ENCODE measurements at places on chromosomes 4 and X. TPM values are rescaled to one million over a fixed set of nuclear protein-coding genes. Genes with fewer than 3 reads are reported as not detected.
A peak's percentile ranks its signal among the peaks of the same experiment; 100 is the strongest.

DNA sequence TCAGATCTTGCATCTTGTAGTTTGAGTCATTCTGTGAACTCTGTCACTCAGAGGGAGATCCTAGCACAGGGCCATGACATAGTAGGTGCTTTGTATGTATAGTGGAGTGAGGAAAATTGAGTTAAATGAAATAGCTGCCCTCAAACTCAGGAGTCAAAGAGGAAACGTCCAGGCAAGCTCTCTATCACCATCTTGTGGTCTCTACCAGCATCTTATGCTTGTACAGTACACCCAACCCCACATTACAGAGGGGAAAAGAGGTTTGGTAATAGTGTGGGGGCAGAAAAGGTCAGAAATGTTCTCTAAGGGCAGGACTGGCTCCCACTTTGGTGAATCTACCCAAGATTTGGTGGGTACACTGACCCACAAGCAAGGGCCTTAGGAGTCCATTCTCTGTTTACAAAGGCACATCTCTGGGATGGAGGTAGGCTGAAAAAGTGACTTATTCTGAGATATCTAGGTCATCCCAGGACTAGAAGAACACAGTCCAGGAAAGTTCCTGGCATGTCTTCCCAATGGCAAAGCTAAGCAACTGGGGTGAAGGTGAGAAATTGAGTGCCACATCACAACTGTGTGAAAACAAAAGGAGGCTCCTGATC, 131.8 kb downstream of the OR13H1 start:
- DNase-seq: no peak

- DNase-seq: no peak
Measured at GRCh38 chr4:27251771-27252170, 391.1 kb downstream of the STIM2 start.

DNA sequence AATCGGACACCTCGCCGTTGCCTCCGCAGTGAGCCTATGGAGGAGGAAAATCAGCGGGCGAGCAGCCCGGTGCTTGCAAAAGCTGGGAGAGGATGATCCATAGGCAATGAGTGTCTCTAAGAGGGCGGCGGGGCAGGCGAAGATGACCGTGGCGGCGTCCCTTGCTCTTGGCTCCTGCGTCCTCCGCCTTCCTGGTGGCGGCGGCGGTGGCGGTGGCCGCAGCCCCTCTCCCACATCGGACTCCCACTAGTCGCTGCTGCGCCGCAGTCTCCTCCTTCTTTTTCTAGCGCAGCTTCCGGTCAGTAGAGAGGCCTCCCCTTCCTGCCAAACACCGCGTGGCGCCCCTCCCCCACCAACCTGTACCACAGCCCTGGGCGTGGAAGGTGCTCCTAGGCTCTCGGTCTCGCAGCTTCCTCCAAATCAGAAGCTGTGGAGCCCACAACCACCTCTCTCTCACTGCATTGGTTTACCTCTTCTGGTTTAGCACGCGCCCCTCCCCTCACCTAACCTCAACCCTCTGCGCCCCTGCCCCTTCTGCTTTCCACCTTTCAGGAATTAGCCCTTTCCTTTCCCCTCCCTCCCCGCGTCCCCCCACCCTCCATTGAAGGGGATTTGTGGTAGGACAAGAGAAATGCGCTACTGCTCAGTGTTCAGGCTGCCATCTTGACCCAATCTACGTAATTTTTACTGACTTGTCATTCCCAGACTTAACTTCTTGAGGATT, at the start of gene SPIN3:
TSS of gene SPIN3 (minus strand) at position 271 of the 724 bp plus-strand sequence. CDS start 594 bp downstream, outside the sequence.
- DNase-seq: peak; percentile 90

The DMRTC1 gene
- 0.44 TPM for total RNA-seq

DNA sequence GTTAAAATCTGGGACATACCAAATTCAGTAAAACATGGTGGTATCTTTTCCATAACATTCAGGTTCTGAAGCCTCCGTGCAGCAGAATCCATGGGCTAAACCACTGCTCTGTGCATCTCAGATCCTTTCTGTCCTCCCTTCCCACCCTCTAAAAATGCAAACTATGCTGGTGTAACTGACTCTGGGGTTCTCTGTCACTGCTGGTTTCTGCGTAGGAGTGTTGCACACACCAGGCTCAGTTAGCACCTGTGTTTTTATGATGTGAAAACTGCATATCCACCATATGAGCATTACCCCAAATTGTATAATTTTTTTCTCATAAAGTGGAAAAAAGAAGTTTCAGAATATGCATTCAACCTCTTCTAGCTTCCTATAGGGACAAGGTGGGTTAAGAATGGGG, 22.4 kb upstream of the IL21 start:
- no peak for DNase-seq

The IRS4 gene
- not detected for total RNA-seq

DNA sequence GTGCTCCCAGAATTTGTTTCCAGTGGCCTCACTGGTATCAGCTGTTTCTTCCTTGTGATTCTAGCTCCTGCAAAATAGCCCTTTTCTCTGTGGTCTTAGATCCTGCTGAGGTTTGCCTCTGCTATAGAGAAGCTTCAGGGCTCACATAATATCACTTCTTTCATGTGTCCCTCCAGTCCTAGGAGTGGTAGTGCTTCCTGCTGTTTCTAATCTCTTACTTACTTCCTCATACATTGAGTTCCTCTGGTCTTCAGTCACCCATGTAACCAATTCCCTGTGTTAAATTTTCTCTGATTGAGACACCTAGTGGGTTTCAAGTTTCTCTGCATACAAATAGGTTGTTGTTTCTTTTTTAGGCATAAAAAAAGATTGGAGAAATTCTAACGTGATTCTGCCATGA, 1567.9 kb downstream of the ARAP2 start:
- DNase-seq: no peak

DNA sequence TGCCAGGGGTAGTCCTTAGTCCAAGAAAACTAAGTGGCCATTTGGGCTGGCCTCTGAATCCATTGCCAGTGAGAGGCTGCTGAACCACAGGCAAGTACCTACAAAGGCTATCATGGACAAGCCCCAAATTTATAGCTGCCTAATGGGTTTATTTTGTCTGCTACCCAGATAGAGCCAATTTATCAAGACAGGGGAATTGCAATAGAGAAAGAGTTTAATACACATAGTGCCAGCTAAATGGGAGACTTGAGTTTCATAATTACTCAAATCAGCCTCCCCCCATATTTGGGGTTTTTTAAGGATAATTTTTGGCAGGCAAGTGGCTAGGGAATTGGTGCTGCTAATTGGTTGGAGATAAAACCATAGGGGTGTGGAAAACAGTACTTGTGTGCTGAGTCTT, 73.1 kb upstream of the BMP2K start:
- no peak for DNase-seq

GRCh38 chr4:109359040-109359646, 56.7 kb upstream of the COL25A1 start:
- DNase-seq: no peak

The NDP gene
- total RNA-seq: not detected

DNA sequence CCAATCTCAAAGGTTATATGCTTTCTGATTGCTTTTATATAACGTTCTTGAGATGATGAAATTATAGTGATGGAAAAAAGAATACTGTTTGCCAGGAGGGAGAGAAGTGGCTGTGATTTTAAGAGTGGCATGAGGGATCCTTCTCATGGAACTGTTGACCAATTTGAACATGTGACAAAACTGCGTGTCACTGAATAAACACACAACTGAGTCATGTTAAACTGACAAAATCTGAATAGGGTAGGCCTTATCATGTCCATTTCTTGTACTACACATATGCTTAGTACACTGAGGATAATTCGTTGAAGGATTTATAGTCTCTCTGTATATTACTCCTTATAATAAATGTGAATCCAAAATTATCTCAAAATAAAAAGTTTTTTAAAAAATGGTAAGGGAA, 22.2 kb upstream of the HSPA4L start:
- no peak for DNase-seq

The ALB gene
- 1.0 TPM for total RNA-seq

- DNase-seq: no peak
Measured at GRCh38 chr4:182022909-182023308, 220.3 kb upstream of the TENM3 start.

GRCh38 chrX:111098874-111099273, 2.9 kb downstream of the PAK3 start:
- peak; percentile 39 for DNase-seq

- DNase-seq: peak; percentile 86
Measured at GRCh38 chr4:6732441-6733357, 16.7 kb downstream of the BLOC1S4 start.

- DNase-seq: no peak
Measured at GRCh38 chr4:118787844-118788380, 48.0 kb downstream of the SEC24D start.

- no peak for DNase-seq
Measured at GRCh38 chrX:105635794-105636193, 186.5 kb upstream of the NRK start.

DNA sequence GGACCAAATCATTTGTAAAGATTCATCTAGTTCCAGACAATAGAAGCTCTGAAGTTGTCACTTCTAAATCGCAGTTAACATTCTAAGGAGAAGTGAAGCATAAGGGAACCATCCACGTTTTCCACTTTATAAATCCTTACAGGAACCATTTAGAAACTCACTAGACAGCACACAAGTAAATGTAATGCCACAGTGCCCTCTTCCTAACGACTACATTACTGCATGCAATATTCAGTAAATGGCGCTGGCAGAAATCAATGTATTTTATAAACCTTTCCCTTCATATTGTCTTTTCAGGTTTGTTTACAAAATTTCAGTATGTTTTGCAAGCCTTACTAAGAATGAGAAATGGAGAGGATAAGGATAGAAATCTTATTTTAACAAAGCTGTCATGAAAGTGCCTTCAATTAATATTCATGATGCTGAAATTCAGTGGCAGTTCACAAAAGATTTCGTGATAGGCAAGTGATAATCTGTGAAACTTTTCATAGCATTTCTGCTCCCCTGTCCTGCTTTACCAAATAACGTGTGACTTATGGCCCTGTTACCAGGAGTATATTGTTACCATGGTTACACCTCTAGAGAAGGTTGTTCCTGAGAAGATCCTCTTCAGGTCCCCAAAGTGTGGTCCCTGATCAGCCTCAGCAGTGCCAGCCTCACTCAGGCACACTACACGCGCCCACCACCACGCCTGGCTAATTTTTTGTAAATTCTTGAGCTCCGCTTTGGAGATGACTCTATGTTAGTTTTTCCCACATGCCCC, 54.2 kb downstream of the TMA16 start:
- DNase-seq: no peak

GRCh38 chr4:8646296-8647093, 53.9 kb downstream of the CPZ start:
- no peak for DNase-seq

DNA sequence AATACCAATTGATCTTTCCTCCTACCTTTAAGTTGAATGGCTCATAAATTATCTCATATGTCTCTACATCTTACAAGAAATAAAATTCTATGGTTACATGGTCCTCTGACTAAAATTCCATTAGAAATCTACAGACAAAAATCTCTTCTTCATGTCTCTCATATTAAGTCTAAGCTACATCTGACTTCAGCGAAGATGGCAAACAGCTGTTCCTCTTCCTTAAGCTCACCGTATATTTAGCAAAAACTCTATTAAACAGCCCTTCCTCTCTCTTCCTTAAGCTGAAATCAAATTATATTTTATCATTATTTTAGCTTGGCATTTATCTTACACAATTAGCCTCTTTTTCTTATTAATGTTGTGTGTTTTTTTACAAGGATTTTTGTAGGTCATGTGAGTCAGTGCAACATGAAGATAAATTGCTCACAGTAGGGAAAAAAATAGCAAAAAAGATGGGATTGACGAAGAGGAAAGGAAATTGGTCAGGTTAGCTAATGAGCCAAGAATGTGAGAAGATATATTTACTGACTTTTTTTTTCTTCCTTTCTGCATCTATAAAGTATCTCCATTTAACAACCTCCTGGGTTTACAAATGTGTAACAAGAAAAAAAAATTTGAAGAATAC, 2412.8 kb downstream of the ARAP2 start:
- no peak for DNase-seq

GRCh38 chrX:117987373-117987772, 129.2 kb downstream of the KLHL13 start:
- DNase-seq: no peak
